CD4-positive, alpha-beta memory T cell (primary cell): ENCODE measurements at places on chromosomes 4 and X. TPM values are rescaled to one million over a fixed set of nuclear protein-coding genes. Genes with fewer than 3 reads are reported as not detected.

Gene CENPVL2
- not detected for total RNA-seq

Gene RNF128
- total RNA-seq = not detected

Gene PLAC8
- total RNA-seq = 150 TPM

Gene TLR6
- total RNA-seq = 7.7 TPM

Gene TLR1
- total RNA-seq = 24.3 TPM

Gene GAGE2A
- not detected for total RNA-seq

Gene HNRNPH2
- total RNA-seq = 40.1 TPM

Gene GYPB
- not detected for total RNA-seq

Gene P2RY4
- not detected for total RNA-seq

Gene SEC31A
- total RNA-seq = 157 TPM

Gene MEPE
- total RNA-seq = not detected

Gene PPA2
- total RNA-seq = 56.3 TPM

Gene SPANXB1
- not detected for total RNA-seq

Gene MCUB
- total RNA-seq = 142 TPM

DNA sequence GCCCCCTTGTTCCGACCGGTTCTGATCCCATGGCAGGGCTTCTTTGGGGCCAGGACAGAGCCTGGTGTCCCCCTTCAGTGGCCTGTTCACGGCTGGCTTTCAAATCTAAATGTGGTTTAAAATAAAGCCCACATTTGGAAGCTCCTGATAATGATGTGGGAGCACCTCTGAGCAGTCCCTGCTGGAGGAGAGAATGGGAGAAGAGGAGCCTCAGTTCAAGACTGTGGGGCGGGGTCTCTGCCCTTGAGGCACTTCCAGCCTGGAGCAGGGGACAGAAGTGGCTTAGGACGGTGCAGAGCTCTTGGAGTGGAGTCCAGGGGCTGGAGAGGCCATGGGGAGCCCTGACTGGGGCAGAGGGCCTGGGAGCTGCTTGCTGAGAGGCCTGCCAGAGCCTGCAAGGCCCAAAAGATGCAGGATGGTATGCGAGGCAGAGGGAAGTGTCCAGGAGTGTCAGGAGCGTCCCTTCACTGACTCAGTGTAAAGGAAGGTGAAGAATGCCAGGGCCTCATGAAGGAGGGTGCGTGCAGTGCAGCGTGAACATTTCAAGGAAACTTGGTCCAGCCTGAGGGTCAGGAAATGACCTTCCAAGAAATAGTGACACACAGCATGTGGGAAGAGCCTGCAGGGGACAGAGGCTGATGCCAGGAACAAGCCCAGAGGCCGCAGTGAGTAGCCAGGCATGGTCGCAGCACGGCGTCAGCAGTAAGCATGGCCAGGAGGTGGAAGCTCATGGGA is 21.1 kb upstream of the TADA2B start:
- no peak for DNase-seq

GRCh38 chr4:38765382-38765781 is 17.4 kb downstream of the TLR10 start:
- no peak for DNase-seq

GRCh38 chr4:89273741-89274141 is 33.9 kb downstream of the GPRIN3 start:
- DNase-seq = no peak

DNA sequence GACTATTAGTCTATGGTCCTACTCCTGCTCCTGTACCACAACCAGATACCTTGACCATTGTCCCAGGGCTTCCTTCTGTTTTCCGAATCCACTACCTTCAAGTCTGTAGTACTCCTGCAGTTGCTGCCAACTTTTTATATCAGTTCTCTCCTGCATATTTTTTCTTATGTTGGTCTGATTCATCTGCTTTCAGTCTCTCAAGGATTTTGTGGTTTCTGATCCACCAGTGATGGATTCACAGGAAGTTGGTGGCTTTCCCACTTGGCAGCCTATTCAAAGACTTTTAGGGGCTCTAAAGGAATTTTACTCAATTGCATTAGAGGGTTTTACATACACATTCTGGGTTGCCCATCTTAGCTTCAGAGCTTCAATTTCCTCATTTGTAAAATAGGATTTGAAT is 23.6 kb downstream of the KIF4A start:
- DNase-seq = no peak

DNA sequence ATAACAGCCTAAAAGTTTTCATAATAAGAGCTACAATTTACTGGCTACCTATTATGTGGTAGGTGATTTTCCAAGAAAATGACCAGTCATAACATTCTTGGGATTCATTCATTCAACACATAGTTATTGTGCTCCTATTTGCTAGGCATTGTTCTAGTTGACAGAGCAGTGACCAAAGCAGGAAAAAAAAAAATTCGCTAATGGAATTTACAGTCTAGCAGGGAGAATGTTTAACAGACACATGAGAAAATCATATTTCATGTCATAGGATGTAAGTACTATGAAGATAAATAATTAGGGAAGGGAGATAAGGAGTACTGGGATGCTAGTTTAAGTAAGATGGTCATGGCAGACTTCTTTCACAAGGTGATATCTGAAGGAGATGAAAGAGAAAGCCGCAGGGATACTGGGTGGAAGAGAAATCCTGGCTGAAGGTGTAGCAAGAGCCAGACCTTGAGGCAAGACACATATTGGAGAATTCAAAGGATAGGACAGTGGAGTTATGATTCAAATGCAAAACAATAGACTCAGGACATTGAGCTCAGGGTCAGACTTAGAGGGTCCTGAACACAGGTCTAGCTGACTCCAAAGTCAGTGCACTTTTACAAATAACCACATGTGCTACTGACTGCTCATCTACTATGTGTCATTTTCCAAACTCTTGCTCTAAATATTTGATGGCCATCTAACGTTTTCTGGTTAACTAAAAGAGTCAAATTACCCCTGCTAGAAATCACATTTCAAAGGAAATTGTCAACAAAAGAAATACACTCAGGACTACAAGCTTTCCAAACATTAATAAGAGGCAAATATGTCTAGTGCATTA is 20.4 kb downstream of the SPCS3 start:
- DNase-seq = no peak

GRCh38 chr4:90718931-90719330 is 591.7 kb downstream of the CCSER1 start:
- DNase-seq = no peak

DNA sequence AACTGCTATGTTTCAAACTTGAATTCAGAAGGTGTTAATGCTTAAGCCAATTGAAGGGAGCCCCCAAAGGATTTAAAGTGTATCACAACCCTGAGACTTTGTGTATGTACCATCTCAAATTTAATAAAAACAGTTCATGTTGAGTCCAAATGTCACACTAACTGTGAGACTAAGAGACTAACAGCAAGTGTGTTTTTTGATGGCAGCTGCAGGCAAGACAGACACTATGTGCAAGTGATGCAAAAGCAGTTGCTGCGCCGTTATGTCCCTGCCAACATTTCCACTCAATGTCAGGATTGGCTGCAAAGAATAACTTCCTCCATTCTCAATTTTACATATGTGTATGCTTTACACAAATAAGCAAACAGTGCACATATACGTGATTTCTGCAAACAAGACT is 594.6 kb downstream of the IL15 start:
- DNase-seq = no peak

DNA sequence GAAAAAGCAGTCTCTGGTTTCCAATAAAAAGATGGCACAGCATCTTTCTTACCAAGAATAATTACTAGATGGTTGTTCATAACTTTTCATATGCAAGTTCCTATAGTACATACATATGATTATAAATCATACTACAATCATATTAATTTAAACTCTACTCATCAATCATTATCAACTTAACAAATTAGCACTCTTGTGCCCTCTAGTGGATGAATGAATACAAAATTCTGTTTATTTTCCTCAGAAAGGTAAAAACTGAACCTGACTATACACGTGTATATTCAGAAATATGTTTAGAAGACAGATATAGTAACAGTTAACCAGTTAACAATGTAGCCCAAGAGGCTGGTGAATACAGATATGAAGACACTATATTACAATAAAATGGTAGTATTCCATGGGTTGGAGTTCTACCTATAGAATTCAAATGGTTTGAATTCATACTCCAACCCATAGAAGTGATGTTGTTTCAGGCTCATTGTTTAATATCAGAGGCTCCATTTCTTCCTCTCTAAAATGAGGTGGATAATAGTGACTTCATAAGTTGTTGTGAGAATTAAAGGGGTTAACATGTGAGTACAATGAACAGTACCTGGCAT is 100.0 kb downstream of the ADAMTS3 start:
- no peak for DNase-seq

- no peak for DNase-seq
Observed at GRCh38 chr4:126130215-126130614, 815.5 kb downstream of the FAT4 start.

DNA sequence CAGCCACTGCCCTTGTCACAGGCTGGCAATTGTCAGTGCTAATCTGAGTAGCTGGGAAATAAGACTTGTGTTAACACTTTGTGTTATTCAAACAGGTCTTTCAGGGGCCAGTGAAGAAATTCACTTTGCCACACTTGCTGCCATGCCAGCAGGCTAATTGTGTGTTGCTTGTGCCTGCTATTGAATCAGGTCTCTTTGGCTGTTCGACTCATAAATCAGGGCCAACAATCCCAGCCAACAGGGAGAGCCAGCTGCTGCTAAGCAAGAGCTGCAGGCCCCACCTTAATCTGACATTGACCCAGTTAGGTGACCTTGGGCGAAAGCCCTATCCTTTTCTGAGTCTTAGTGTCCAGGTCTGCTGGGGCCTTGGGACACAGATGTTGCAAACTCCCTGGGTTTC is 28.1 kb upstream of the MAMLD1 start:
- no peak for DNase-seq

- no peak for DNase-seq
Observed at GRCh38 chrX:19865567-19866363, 21.6 kb downstream of the SH3KBP1 start.

GRCh38 chr4:118741301-118741855 is 56.2 kb downstream of the METTL14 start:
- DNase-seq = no peak

DNA sequence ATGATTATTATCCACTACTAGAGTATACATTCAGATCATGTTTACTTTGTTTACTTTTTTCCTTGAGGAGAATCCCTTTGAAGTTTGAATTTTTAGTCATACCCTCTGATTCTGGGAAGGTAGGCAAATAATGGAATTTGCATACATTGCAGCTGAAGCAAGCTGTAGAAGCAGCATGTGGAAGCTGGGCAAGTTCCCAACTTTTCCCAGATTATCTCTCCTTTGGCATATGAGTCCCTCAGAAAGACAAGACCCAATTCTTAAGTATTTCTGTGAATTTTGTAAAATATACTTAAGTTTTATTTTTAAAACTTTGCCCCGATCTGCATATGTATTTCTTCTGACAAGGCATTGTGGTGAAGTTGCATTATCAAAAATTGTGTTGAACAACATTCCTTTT is 94.9 kb downstream of the CNKSR2 start:
- no peak for DNase-seq

DNA sequence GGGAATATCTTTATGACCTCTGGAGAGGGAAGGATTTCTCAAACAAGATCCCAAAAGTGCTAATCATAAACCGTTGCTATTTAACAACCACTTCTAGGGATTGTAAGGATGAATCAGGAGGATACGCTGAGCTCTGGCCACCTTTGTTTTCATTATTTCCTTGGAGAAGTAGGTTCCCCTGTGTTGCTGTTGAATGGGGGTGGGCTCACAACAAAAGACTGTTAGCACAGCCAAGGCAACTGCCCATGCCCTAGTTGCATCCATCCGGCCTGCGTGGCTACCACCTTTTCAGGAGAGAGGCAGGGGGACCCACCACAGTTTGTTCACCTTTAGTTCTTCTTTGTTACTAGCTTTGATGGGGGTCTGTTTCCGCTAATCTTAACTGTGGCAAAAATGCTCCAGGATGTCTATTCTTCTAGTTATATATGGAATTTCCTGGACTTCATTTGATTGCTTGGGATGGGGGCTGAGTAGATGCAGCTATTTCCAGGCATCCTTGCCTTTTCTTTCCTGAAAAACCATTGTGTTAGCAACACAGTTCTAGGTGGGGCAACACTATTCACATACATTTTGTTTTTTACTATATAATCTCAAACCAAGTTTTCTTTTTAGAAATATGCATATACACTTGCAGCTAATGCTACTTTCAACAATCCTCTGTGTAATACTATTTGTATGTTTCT is 95.4 kb downstream of the KDR start:
- DNase-seq = no peak

DNA sequence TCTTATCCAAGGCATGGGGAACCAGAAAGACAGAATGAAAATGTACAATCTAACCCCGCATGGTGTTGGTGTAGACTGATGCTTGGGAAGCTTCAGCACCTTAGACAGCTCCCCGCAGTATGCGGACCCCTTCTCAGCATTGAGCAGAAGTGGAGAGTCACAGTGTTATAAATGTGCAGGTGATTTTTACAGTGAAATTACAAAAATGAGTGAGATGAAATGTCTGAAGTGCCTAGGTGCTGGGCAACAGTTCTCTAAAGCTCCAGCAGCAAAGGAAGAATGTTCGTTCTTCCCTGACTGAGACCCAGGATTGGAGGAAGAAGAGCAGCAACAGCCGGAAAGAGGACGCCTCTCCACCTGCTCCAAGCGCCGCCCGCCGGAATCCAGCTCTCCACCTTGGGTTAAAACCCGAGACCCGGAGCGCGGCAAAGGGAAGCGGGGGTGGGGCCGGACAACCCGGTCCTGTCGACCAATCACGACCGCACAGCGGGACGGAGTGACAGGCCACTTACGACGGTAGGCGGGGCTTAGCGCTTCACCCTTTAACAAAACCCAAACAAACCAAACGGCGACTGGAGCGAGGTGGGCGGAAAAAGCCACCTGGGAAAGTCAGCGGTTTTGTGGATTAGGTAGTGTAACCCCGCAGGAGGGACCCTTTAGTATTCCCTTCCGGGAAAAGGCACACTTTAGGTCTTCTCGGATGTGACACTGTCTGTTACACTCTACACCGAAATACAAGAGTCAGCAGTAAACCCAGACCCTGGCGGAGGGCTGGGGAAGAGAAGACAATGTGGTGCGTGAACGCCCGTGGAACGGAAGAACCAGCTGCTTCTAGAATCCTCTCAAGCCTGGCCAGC is at the start of gene GLRA3:
TSS of gene GLRA3 (minus strand) at position 403 of the 857 bp plus-strand sequence. CDS start 436 bp downstream, outside the sequence.
- no peak for DNase-seq

DNA sequence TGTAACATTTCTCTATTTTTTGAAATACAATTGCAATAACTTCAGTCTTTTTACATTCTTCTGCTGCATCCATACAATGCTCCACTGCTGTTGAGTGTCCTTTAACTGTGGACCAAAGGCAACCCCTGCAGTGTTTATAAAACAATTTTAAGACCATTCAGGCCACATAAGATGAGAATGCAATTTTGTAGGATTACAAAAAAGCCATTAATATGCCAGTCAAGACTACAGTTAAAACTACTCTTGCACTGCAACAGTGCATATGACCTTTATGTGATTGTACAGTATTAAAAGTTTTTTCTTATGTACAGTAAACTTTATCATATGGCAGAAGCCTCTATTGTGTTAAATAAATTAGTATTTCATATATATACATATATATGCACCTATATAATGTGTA is 55.7 kb upstream of the ATOH1 start:
- DNase-seq = no peak

DNA sequence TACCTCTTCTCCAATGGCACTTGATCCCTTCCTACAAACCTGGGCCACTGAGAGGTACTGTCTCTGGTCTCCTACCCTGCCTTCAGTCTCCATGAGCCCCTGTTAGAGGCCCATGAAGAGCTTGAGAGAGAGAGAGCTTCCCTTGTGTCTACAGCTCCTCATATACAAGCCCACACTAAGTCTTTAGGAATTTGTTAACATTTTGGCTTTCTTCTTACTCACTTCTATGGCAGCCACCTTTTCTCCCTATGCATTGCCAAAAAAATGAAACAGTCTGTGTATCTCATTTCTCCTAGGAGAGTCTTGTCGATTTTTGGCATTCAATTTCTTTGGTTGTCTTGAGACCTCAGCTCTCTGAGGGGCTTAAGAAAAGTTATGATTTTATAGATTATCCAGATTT is 90.9 kb upstream of the LNX1 start:
- DNase-seq = no peak

- DNase-seq = peak; percentile 46
Observed at GRCh38 chrX:80812176-80812575, 2.5 kb upstream of the BRWD3 start.
